ENCODE measurements at places on chromosomes 4 and X.
A peak's percentile ranks its signal among the peaks of the same experiment; 100 is the strongest.

DNA sequence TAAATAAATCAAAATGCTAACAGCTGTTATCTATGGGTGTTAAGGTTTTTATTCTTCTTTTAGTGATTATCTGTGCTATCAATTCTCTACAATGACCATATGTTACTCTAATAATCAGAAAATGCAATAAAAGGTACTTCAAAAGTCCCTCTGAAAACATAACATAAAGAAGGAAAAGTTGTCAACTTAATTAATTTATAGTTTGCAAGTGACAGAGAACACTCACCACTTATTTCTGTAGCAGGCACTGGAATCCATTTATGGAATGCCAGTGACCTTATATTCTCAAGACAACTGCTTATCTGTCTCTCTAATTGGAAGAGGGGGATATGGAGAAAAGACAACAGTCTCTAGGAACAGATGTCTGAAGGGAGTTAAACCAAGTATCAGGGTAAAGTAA is 25.6 kb upstream of the PLS3 start:
- no peak overlapping the region for H3K27ac ChIP-seq
- no peaks in the 10 kb centered on the region for H3K36me3 ChIP-seq

GRCh38 chr4:2714061-2714770 is 41.9 kb downstream of the TNIP2 start:
- no peak overlapping the region for H3K27ac ChIP-seq
- peaks cover 19% of the 10 kb centered on the region for H3K4me1 ChIP-seq
- no peak overlapping the region for H3K4me3 ChIP-seq
- no peak for DNase-seq
- H3K36me3 ChIP-seq, result peaks cover 36% of the 10 kb centered on the region
- H3K27me3 ChIP-seq, result no peaks in the 10 kb centered on the region

DNA sequence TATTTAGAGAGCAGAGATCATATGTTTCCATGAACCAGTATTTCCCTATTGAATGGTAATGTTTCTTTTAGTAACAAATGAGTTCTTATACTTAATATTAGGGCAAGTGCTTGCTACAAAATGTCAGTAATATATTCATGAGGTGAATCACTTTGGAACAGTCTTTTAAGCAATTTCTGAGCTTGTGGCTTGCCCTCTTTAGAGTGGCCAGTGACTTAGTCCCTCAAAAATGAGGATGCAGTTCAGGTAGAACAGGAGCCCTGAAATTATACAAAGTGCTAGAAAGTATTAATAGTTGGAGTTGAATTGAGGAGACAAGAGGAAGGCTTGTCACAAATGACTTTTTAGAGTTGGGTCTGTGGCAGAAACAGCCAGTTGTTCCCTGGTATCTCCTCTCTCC is 53.4 kb upstream of the PITX2 start:
- H3K4me3 ChIP-seq, result no peak overlapping the region
- no peak overlapping the region for H3K27ac ChIP-seq
- no peak for DNase-seq
- H3K27me3 ChIP-seq, result peaks cover 18% of the 10 kb centered on the region
- H3K4me1 ChIP-seq, result no peaks in the 10 kb centered on the region

- H3K4me3 ChIP-seq, result no peak overlapping the region
- H3K4me1 ChIP-seq, result no peaks in the 10 kb centered on the region
- H3K36me3 ChIP-seq, result no peaks in the 10 kb centered on the region
- no peaks in the 10 kb centered on the region for H3K27me3 ChIP-seq
- DNase-seq, result no peak
These were observed 2.7 kb downstream of the ALAS2 start for GRCh38 chrX:55028040-55028439.

DNA sequence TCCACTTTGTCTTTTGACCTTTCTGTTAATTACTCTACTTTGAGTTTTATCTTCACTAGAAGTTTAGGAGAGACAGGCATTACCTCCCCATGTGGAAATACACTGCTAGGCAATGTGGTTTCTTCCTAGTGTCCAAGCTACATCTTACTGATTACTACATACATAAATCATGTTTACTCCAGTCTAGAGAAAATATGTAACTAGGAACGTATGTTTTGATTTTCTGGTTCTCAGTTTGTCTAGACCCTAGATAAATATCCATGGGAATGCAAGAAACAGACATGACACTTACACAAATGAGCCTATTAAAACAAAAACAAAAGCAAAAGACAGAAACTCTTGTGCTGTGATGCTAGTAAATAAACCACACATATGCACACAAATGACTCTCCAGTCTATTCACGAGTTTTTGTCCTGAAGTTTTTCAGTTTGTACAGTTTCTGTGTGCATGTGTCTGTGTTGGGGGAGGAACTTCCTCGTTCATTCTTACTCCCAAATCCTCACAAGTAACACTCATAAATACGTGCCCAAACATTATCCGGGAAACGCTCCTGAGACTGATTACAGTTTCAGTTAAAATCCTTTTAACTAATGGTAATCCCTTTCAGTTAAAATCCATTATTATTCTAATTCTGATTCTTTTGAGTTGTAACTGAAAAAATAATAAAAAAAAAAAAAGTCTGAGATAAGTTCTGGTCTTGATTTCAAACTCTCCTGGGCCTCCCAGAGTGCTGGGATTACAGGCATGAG is 283.5 kb upstream of the FTHL17 start:
- H3K27me3 ChIP-seq, result peaks cover 8% of the 10 kb centered on the region
- H3K36me3 ChIP-seq, result no peaks in the 10 kb centered on the region
- H3K4me1 ChIP-seq, result no peaks in the 10 kb centered on the region
- H3K4me3 ChIP-seq, result no peak overlapping the region

GRCh38 chrX:124010157-124010556 is 48.7 kb downstream of the STAG2 start:
- H3K27me3 ChIP-seq, result no peaks in the 10 kb centered on the region
- peaks cover 2% of the 10 kb centered on the region for H3K36me3 ChIP-seq
- no peak overlapping the region for H3K4me3 ChIP-seq
- no peak overlapping the region for H3K27ac ChIP-seq
- H3K4me1 ChIP-seq, result peaks cover 17% of the 10 kb centered on the region

DNA sequence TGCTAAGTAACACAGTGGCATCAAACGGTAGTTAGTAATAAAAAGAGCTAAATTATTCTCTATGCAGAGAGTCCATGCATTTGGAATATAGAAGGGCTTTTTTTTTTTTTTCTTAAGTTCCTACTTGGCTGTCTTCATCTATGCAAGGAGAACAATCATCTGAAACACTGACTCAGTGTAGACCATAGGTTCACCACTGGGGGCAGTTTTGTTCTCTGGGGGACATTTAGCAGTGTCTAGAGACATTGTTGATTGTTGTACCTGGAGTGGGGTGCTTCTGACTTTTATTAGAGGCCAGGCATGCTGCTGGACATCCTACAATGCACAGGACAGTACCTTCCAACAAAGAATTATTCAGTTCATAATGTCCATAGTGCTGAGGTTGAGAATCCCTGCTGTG is 41.2 kb downstream of the TMA16 start:
- H3K4me3 ChIP-seq, result no peak overlapping the region
- peaks cover 18% of the 10 kb centered on the region for H3K4me1 ChIP-seq
- no peak for DNase-seq
- no peaks in the 10 kb centered on the region for H3K27me3 ChIP-seq

DNA sequence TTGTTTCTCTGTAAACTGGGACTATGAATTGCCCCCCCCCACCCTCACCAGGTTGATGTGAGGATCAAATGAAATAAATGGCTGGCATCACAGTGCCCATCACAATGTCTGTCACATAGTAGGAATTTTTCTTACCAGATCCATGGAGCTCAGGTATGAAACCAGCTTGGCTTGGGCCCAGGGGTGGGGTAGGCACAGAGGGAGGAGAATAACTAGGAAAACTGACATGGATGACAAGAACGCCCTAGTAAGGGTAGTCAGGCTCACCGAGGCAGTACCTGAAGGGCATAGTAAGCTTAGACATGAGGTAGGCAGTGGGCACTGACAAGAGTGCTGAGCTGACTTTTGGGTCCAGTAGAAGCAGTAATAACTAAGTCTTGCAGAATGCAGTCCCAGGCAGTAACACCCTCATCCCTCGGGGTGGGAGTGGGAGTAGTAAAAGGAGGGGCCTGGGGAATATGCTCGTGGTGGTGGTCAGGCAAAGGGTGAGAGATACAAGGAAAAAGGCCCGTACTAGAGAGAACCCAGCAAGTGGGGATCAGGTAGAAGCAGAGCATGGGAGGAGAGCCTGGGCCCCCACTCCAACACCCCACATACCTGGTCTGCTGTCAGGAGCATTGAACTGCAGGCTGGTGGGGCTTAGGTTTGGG is 155.9 kb upstream of the PJA1 start:
- no peaks in the 10 kb centered on the region for H3K36me3 ChIP-seq
- H3K4me1 ChIP-seq, result no peaks in the 10 kb centered on the region
- peaks cover 6% of the 10 kb centered on the region for H3K27me3 ChIP-seq
- H3K27ac ChIP-seq, result no peak overlapping the region
- no peak overlapping the region for H3K4me3 ChIP-seq
- no peak for DNase-seq

DNA sequence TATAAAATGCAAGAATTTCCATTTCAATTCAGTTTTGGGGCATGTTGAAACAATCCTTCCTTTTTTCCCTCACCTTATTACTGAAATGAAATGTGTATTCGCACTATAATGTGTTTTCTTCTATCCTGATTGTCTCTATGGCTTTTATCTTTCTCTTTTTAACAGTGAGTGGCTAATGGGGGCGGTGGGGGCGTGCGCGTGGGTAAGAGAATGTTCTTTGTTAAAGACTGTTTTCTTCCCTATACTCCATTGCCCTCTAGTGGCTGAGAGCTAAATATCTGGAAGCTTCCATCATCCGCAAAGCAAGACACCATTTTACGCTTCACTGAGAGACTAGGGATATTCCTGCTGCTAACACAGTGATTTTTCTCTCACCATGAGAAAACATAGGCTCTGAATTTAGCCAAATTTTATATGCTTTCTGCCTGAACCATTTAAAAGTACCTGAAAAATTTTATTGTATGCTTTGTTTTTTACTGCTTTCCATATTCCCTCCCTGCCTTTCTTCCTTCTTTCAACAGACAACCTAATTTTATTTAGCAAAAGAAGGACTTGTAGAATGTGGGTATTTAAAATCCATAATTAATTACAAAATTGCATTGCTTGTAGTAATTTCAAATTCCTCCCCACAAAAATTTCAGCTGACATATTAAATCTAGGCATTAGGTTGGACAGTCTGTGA is 194.0 kb downstream of the GASK1B start:
- H3K27ac ChIP-seq, result no peak overlapping the region
- no peaks in the 10 kb centered on the region for H3K36me3 ChIP-seq
- H3K4me1 ChIP-seq, result peaks cover 2% of the 10 kb centered on the region

- no peaks in the 10 kb centered on the region for H3K27me3 ChIP-seq
- no peak overlapping the region for H3K27ac ChIP-seq
- no peak overlapping the region for H3K4me3 ChIP-seq
- no peaks in the 10 kb centered on the region for H3K36me3 ChIP-seq
- no peaks in the 10 kb centered on the region for H3K4me1 ChIP-seq
- DNase-seq, result no peak
These were observed 402.8 kb upstream of the NWD2 start for GRCh38 chr4:36841583-36842326.

DNA sequence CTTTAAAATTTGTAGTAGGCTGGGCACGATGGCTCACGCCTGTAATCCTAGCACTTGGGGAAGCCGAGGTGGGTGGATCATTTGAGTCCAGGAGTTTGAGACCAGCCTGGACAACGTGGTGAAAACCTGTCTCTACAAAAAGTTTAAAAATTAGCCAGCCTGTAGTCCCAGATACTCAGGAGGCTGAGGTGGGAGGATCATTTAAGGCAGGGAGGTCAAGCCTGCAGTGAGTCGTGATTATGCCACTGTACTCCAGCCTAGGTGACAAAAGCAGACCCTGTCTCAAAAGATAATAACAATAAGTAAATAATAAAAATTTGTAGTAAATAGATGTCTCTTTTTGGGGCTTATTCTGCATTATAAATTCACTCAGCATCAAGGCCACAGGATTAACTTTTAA is 118.5 kb downstream of the IRF2 start:
- H3K27ac ChIP-seq, result no peak overlapping the region
- H3K27me3 ChIP-seq, result no peaks in the 10 kb centered on the region
- peaks cover 6% of the 10 kb centered on the region for H3K36me3 ChIP-seq
- H3K4me3 ChIP-seq, result no peak overlapping the region

DNA sequence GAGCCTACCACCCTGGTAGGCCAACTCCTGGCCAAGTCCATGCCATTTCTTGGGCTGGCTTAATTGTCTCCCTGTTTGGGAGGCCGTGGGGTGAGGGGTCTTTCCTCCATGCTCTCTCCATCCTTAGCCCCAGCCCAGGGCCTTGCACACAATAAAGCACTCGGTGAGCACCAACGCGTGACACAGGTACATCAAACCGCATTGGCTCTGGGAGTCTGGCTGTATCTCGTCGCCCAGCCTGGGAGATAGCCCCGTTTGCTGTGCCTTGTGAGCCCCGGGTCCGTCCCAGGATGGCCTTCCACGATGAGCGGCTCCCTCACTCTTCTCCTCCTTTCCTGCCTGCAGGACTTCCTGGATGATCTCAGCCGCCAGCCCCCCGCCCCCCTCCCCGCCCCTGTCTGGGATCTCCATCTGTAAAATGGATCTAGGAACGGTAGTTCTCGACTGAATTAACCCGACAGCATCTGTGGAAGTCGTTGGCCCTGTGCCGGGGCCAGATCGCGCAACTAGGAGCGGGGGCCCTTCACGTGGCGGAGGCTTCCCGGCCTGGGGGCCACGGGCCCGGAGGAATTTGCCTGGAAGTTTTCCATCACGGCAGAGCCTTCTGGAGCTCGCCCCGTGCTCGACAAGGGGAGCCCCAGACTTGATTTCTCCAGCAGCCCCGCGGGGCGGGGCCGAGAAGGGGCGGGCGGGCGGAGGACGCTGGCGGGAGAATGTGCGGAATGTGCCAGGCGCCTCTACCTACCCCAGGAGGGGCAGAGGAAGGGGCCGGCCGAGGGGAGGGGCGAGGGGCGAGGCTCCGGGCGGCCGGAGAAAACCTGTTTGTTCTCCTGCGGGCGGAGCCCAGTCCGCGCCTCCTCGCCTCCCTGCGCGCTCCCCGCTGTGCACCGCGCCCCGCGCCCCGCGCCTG is at the start of gene ZNF185:
TSS of gene ZNF185 (plus strand) at position 846 of the 910 bp plus-strand sequence. CDS start 16,423 bp downstream, outside the sequence.
- DNase-seq, result no peak
- no peak within 1 kb of the TSS for H3K4me3 ChIP-seq
- no peak within 1 kb of the TSS for H3K27ac ChIP-seq
- no peaks in the 10 kb centered on the region for H3K36me3 ChIP-seq

GRCh38 chr4:78018271-78019049 is 38.7 kb upstream of the FRAS1 start:
- H3K4me3 ChIP-seq, result no peak overlapping the region
- no peak for DNase-seq
- no peaks in the 10 kb centered on the region for H3K4me1 ChIP-seq
- H3K27ac ChIP-seq, result no peak overlapping the region

DNA sequence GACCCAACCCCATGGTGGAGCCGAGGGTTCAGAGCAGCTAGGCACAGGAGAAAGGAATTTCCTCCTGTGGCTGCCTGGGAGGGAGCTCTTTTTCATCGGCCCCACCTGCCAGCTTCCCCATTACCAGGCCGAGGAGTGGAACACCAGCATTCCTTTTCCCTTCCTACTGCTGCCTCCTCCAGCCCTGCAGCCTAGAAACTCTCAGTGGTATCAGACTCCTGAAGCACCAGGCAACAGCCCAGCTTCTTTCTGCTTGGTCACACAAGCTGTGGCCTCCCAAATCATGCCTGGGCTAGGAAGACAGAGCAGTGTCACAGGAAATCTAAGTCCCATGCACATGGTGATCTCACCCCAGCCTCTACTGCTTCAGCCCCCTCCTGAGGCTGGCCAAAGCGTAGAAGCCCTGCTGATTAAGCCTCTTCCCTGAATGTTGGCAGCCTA is 30.1 kb downstream of the RTL5 start:
- DNase-seq, result no peak
- peaks cover 4% of the 10 kb centered on the region for H3K27me3 ChIP-seq
- peaks cover 33% of the 10 kb centered on the region for H3K4me1 ChIP-seq
- H3K27ac ChIP-seq, result peak overlapping the region; percentile 20
